ENCODE measurements at places on chromosomes 4 and X.

- DNase-seq: no peak
Observed at GRCh38 chrX:9867753-9868152, 81.5 kb downstream of the SHROOM2 start.

- DNase-seq: no peak
Observed at GRCh38 chrX:41209853-41210252, 124.1 kb upstream of the DDX3X start.

- DNase-seq: no peak
Observed at GRCh38 chr4:144591401-144591800, 54.6 kb upstream of the HHIP start.

DNA sequence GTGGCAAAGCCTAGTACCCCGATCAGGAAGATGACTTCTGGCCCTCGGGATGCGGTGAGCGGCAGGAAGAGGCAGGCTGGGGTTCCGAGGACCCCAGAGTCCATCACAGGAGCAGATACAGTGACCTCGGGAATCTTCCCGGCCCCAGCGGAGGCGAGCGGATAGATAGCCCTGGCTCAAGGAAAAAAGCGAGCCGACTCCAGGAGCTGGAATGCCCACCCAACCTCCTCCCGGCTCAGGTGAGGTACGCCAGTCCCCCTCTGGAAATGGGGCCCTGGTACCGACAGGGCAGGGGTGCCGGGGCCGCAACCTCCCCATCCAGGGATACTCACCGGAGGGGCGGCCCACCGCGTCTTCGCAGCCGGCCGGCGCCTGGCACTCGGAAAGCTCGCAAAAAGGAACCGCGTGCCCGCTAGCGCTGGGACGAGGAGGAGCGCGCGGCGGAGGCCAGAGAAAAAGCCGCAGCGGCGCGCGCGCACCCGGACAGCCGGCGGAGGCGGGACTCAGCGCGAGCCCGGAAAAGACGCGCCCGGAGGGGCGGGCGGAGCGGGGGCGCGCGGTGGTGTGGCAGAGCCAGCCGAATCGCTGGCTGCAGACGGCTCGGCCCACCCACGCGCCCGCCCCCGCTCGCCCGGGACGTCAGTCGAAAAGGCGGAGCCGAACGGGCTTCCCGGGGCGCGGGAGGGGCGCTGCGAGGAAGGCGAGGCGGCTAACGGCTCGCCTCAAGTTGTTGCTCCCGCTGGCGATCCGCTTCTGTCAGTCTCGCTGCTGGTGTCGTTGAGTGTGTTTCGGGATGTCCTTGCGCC, at the start of gene ACSL4:
ACSL4 (minus strand) TSS at position 451 of the 806 bp plus-strand sequence. CDS start 49,894 bp downstream, outside the sequence.
- peak; percentile 73 for DNase-seq

GRCh38 chr4:102563000-102563399, 61.8 kb downstream of the NFKB1 start:
- no peak for DNase-seq

DNA sequence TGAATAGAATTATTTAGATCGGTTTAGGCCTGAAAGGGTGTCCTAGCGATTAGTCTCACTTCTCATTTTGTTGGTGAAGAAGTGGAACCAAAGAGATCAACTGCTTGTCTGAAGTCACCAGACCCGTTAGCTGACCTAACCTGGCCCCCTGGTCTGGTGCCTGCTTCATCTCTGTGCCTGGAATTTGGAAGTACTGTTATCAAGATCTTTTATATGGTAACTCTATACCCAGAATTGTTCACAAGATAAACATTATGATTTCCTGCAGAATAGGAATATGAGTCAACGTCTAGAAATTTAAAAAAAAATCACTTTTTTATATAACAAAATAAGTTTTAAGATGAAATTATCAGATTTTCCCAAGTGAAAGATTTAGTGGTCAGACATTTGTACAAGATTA, 37.2 kb downstream of the LRP2BP start:
- DNase-seq: no peak

DNA sequence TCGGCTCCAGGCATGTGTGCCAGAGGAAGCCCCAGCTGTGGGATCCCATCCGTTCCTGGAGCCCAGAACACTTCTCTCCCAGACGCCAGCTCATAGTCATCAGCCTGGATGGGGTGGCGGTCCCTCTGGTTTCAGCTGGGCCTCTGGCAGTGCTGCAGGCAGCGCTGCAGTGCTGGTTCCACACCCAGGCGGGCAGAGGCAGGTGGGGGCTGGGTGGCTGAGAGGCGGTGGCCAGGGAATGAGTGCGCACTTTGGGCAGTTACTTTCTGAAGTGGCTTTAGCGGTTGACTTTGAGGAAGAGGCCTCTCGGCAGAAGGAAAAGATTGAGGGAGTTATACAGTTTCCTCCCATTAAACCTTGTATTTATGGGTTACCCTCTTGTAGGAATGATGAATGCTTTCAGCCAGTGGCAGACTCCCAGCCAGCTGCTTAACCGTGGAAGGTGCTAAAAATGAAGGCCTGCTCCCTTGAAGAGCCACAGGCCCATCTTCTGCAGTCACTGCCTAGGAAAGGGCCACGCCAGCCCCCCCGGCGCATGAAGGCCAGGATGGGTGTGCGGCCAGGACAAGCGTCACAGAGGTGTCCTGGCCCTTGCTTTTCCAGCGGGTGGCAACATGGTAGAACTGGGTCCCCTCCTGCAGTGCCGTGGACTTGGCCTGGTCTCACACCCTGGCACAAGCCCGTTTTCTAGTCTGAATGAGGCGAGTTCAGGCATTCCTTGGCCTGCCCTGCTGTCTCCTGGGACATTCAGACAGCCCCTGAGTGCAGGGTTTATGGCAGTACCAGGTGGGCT, 9.9 kb downstream of the TADA2B start:
- DNase-seq: no peak

- no peak for DNase-seq
Observed at GRCh38 chrX:65017451-65017850, 41.2 kb upstream of the ZC4H2 start.

DNA sequence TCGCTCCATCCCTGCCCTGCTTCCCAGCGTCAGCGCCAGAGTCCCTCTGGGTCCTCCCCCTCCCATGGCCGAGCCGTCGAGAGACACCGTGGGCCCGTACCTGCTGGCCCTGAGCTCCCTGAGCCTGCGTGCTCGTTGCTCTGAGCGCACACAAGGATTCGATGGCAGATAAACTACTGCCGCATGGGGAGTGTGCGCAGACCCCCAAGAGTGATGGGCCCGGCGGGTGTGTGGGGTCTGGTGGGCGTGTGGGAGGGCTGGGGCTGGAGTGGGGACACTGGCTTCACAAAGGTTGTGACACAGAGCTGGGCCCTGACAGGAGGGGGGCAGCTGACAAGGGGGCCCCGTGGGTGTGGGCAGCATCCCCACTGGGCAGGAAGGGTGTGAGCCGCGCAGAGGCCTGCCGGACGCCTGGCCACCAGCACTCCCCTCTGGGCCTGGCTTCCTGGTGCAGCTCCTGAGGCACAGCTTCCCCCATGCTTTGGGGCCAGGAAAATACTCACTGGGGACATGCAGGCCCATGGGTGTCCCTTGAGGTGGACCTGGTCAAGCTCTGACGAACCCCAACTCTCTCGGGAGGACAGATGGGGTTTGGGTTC, 4.8 kb upstream of the RGS12 start:
- DNase-seq: no peak

DNA sequence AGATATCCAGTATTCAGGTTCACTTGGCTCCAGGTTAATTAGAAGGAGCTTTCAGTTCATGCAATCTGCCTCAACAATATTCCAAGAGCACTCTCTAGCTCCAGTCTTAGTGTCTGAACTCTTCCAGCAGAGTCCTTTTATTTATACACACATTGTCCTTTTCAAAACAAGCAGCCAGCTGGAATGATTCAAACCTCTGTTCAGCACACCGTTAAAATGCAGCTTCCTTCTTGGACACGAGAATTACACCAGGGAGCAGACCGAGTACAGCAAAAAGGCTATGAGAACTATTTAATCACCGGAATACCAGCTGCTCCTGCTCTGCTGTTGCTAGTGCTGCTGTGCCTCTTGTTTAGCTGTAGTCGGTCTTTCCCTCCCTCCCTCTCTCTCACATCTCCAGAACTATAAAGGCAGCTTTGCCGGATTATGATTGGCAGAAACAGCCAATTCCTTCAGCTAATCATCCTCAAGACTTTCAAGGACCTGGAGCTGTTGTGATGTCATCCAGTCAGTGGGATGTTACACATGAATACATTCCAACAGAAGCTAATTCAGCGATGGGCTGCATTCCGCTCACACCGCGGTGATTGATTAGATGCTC, at the start of gene NDST4:
NDST4 (minus strand) TSS at position 115 of the 601 bp plus-strand sequence. CDS start 36,584 bp downstream, outside the sequence.
- no peak for DNase-seq

DNA sequence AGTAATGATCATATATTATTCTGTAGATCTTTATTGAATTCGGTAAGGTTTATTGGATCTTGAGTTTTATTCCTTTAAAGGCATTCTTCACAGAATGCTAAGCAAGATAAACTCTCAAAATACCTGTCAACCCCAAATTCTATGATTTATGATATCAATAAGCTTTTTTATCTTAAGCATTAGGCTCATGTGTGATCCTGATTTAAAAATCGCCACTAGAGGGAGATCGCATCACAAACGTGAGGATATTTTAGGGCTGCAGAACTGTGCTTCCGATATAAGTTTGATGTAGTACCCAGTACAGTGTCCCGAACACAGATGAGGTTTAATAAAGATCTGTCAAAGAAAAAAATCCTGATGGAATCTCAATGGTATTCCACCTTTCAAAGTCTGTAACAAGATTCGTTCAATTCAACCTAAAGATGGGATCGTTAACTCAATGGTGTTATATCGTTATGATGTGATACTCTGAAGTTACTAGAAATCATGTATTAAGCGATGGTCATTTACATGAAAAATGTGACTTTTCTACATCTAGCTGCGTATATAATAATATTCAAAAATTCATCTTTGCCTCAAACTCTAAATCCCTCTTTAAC, 169.0 kb downstream of the CORIN start:
- DNase-seq: no peak

DNA sequence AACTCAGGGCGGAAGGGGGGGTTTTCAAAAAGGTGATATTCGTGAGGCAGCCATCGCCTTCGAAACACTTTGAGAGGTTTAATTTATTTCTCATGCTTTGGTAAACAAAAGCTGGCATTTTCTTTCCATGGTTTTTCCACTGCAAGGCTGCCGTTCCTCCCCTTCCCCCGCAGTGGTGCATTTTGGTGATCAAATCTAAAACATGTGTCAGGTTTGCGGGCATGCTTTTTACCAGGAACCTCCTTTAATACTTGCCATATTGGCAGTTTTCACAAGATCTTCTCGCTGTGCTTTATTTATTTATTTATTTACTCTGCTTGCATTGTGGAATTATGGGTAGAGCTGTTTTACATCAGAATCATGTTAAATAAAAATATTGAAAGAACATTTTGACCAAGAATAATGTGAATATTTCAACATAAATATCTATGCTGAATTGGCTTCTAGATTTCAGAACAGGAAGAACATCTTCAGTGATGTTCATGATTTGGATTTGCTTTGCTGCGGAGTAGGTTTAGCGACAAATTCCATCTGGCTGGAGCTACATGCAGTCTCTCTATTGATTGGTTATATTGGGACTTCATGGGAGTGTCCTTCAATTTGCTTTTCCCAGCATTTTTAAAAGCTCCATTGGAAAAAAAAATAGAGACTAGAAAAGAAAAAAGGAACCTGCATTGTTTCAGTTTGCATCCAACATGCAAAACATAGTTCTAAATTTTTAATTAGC, 54.4 kb downstream of the STOX2 start:
- no peak for DNase-seq

DNA sequence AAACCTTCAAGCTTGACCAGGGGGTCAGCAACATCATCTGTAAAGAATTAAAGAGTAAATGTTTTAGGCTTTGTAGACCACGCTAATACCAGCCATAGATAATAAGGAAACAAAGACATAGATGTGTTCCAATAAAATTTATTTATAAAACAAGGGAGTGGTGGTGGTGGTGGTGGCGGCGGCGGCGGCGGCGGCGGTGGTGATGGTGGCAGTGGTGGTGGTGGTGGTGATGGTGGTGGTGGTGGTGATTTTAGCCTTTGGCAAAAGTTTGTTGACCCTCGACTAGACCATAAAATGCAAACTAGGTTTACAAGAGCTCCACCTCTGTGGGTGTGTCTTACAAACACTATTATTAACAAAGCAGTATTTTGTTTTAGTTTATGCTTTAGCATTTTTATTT, 222.3 kb upstream of the SPOCK3 start:
- DNase-seq: no peak

GRCh38 chr4:76198411-76199237, 15.0 kb downstream of the SCARB2 start:
- no peak for DNase-seq

DNA sequence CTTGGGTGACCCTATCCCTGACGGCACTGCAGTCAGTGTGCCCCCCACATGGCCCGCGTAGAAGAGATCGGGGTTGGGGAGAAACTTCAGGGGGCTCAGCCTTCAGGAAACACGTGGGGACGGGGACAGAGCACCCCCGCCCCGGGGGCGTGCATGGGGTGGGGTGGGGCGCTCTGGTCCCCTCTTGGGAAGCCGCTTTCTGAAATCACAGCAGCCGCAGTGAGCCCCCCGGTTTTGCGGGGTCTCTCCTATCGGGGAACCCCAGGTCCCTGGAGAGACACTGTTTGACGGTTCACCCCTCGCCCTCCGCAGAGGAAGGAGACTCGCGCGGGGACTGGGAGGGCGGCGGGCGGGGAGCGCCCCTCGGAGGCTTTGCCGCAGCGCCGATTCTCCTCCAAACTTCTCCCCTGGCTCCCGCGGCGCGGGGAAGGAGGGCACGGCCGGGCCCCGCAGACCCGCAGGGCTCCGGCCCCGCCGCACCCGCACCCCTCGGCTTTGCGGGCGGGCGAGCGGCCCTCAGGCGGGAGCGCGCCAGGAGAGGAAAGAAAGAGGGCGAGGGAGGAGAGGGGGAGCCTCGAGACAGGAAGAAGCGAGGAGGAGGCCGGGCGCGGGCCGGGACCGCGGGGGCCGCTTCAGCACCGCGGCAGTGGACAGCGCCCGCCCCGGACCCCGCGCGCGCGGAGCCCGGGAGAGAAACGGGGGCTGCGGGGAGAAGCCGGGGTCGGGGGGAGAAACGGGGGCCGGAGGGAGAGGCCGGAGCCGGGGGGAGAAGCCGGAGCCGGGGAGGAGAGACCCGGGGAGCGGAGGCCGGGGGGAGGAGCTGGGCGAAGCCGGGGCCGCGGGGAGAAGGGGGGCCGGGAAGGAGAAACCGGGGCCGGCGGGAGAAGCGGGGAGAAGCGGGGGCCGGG, 612 bp downstream of the CPLX1 start:
- no peak for DNase-seq

GRCh38 chrX:114619874-114620273, 36.0 kb downstream of the HTR2C start:
- DNase-seq: no peak

DNA sequence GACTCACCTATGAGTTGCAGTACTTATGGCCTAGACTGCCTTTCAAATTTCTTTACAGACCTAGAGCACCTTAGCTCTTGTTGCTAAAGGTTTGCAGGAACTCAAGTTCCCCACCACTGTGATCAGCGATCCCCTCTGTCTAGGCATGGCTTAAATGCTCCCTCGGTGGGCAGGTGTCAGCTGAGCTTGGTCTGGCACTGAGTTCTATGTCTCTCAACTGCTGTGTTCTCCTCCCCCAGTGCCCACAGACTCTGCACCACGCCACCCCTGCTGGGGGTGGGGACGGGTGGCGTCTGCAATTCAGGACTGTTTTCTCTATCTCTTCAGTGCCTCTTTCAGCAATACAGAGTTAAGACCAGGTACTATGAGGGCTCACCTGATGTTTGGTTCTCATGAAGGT, 30.5 kb downstream of the TMEM271 start:
- DNase-seq: no peak

- no peak for DNase-seq
Observed at GRCh38 chr4:90181644-90182043, 54.5 kb downstream of the CCSER1 start.
